Smooth muscle cell of trachea (primary cell): ENCODE measurements at places on chromosomes 4 and X. TPM values are rescaled to one million over a fixed set of nuclear protein-coding genes. Genes with fewer than 3 reads are reported as not detected.

The RPS6KA6 gene
- 3.1 and 3.3 TPM in 2 replicates for total RNA-seq

The PAGE5 gene
- total RNA-seq: not detected in 2 replicates

The FAM156A gene
- total RNA-seq: 10.8 and 11.3 TPM in 2 replicates

The NUDT11 gene
- total RNA-seq: 10.3 and 11.2 TPM in 2 replicates

The VCX gene
- total RNA-seq: not detected in 2 replicates

The TEX11 gene
- 0.15 TPM in 1 of 2 replicates, not detected in the other for total RNA-seq

The STATH gene
- total RNA-seq: not detected in 2 replicates

The TLR8 gene
- not detected in 2 replicates for total RNA-seq

The RAB40AL gene
- total RNA-seq: 0.50 and 0.73 TPM in 2 replicates
